ENCODE measurements at places on chromosomes 1 and 21.

DNA sequence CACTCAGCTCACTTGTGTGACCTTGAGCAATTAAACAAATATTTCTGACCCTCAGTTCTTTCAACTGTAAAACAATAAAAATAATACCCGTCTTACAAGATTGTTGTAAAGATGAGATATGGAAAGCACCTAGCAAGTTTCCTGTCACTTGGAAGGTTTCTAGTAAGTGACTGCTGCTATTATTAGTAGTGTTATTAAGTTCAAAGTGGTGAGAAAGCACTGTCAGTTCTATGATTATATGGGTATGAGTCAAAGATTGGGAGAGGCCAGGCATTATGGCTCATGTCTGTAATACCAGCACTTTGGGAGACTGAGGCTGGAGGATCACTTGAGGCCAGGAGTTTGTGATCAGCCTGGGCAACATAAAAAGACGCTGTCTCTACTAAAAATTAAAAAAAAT is 145.4 kb downstream of the C1orf21 start:
- no peak for DNase-seq

DNA sequence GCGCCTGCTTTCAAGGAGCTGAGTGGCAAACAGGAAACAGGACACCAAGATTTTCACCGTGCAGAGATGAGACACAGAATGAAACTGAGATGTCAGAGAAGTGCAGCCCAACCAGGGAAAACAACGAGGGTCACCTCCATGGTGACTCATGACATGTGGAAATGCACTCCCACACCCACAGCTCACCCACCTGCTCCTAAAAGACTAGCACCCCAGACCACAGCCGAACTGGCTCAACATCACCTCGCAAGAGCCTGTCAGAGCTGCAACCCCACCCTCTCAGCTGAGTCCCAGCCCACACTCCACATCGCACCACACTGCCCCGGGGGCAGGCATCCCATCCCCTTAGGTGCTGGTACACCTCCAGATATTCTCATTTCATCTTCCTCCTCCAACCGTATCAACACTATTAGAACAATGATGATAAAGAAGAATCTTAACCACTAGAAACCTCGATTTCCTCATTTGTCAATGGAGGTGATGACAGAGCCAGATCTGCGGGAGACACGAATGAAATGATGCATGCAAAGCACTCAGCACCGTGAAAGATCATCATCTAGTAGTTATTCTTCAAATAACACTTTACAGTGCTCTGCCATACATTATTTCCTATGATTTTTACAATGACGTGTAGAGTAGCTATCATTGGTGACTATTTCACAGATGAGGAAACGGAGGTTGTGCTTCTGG is 103.2 kb downstream of the DMRTB1 start:
- no peak for DNase-seq

GRCh38 chr1:155205969-155206593 is 1.6 kb downstream of the THBS3 start:
- no peak for DNase-seq

- DNase-seq, result no peak
These were observed 501.8 kb upstream of the ZRANB2 start for GRCh38 chr1:71582673-71583072.

GRCh38 chr1:119079881-119080280 is 60.6 kb downstream of the WARS2 start:
- no peak for DNase-seq

DNA sequence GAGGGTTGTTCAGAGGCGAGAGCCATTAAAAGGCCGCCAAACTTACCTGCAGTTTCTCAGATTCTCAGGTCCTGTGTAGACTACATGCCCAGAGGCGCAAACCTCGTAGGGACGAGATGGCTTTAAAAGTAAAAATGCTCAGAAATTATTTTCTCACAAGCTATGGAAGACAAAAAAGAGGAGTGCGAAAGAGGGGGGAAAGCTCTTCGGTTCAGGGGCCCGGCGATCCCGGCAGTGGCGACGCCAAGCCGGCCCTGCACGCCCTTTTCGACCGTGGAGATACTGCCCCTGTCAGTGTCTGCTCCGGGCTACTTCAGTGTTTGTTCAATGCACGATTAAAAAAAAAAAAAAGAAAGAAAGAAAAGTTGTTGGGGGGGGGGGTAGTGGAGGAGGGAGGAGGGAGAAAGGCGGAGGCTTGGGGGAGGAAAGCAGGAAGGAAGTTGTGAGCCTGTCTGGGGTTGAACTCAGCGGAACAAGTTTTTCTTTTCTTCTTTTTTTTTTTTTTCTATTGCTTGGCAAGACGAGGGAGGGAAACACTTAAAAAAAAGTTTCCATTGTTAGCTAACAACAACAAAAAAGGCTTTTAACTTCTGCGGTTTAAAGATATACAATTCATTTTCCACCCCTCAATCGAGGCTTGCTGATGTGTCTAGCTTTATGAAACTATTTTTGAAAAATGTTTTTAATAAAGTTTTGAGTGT is at the start of gene ITPKB:
Gene ITPKB, minus strand, starts transcription at position 288 of the 701 bp plus-strand sequence. CDS start 1,824 bp downstream, outside the sequence.
- no peak for DNase-seq

DNA sequence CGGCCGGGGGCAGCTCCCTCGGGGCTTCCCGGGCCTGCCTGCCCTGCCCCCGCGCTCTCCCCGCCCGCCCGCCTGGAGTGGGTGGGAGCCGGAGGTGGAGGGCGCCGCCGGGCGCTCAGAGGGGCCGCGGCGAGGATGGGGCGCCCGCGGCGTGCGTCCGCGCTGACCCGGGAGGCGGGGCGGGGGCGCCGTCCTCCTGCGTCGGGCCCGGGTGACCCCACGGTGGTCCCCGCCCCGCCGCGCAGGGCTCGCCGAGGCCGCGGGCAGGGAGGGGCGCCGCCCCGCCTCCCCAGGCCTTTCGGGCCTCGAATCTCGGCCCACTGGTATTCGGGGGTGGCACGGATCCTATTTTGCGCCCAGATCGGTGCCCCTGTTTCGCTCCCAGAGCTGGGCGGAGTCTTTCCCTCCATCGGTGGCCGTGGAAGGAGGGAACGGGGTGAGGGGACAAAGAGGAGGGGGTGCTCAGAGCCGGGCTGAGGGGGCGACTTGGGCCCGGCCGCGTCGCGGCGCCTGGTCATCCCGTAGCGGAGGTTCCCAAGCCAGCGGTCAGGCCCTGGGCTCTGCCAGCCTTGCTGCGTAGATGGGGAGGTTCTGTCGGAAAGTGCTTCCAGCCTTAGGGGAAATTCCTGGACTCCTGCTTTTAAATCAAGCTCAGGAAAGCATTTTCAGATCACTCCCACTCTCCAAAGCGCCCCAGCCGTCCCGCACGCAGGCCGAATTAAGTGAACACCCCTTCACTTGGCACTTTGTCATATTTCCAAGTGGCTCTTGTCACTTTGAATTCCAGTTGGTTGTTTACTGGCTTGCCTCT is 545 bp downstream of the PATJ start:
- no peak for DNase-seq

DNA sequence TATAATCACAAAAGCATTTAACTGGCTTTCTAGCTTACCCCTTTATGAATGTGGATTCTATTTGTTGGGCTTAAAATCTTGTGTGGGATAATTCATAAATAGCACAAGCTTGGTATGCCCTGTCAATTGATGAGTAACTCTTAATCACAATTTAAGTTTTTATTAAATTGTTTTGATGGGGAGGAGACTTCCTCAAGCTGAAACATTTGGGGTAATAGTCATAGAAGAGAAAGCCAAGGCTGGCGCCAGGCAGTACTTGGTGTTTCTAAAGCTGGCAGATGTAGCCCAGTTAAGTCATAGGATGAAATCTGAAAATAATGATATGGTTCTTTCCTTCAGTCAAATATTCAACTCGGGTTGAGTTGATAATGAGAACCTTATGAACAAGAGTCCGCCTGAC is 167.2 kb downstream of the FMN2 start:
- DNase-seq, result no peak

DNA sequence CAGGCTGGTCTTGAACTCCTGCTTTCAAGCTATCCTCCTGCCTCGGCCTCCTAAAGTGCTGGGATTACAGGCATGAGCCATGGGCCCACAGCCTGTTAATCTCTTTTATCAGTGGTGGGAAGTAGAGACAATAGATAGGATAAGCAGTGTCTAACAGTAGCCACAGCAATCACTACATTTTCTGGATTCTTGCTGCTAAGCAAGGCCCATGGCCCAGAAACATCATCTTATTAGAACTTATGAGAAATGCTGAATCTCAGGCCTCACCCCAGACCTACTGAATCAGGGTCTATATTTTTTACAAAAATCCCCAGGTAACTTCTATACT is 29.7 kb downstream of the IGFN1 start:
- DNase-seq, result no peak

GRCh38 chr21:44901391-44902074 is 19.2 kb downstream of the ITGB2 start:
- DNase-seq, result no peak

- no peak for DNase-seq
These were observed 479.4 kb downstream of the KCNT2 start for GRCh38 chr1:196128835-196129234.

- peak; percentile 27 for DNase-seq
These were observed 1.1 kb downstream of the CRCT1 start for GRCh38 chr1:152515434-152515783.

GRCh38 chr1:52842643-52843310 is at the start of gene ZYG11A:
TSS of gene ZYG11A (plus strand) at chr1:52842760. CDS start at chr1:52842884, 124 bp downstream.
- DNase-seq, result peak; percentile 87

DNA sequence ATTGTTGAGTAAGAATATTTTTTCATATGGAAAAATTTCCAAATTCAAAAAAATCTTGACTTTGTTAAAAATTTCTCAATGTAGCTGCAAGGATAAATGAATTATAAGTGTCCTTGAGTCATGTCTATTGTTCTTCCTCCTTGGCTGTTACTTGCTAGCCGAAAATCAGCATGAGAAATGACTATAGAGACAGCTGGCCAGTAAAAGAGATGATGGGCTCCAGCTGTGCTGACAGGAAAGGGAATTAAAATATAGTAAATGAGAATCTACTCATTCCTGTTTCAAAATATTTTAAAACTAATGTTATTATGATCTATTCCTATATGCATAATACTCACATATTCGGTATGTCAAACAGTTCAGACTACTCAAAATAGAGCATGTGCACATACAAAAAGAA is 1292.6 kb downstream of the BRINP3 start:
- no peak for DNase-seq

DNA sequence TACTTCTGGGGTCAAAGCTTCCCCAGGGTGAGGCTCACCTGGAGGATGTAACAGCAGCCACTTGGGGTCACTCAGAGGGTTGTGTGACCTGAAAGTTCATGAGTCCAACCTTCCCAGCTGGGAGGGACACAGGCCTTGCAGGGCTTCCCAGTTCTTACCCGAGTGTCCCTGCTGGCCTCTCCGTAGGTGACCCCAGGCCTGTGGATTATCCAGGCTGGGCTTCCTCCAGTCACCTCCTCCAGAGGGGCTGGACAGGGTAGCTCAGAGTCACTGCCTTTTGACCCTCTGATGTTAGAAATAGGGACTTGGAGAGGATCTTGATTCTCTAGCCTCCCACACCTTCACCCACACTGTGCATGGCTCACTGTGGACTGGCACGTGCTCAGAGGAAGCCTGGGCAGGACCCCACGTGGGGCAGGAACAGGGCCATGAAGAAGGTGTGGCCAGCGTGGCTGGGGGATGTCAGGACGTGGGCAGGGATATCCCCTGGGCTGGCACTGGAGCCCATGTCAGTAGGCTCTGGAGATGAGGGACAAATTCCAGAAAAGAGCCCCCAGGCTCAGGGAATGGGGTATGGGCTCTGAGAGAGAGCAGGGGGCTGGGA is 131.8 kb downstream of the ACTL8 start:
- DNase-seq, result no peak

DNA sequence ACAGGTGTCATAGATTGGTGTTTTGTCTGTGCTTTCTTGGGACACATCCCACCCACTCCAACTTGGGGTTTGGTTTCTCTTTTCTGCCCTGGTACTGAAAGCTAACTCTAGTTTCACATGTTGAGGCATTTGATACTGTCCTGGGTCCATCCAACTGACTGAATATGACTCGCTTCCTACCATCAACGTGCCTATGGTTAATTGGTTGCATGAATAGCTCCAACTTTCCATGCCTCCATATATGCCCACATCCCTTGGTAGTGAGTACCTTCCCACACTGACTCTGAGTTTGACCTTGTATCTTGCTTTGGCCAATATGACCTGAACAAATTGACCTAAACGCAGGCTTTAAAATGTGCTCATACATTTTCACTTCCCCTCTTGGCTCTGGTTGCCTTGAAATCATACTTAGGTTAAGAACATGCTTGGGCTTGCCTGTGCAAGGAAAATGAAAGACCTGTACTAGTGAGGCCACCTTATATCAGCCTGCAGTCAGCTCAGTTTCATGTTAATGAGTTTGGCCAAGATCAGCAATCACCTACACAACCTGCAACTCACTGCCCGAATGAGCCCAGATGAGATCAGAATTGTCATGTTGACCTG is 81.0 kb upstream of the KCNK2 start:
- no peak for DNase-seq

DNA sequence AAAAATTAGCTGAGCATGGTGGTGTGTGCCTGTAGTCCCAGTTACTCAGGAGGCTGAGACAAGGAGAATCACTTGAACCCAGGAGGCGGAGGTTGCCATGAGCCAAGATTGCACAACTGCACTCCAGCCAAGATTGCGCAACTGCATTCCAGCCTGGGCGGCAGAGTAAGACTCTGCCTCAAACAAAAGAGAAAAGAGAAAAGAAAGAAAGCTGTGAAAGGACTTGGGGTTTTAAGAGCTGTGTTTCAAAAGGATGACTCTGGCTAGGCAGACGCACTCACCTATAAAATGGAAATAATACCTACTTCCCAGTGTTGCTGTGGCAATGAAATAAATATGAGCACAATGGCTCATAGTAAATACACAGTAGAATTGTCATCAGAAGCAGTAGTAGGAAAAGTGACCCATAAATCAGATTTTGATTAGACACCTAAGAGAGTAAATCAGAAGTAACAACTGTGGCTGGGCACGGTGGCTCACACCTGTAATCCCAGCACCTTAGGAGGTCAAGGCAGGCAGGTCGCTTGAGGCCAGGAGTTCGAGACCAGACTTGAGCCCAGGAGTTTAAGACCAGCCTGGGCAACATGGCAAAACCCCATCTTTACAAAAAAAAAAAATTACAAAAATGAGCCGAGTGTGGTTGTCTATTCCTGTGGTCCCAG is 45.9 kb upstream of the PUM1 start:
- DNase-seq, result peak; percentile 81

DNA sequence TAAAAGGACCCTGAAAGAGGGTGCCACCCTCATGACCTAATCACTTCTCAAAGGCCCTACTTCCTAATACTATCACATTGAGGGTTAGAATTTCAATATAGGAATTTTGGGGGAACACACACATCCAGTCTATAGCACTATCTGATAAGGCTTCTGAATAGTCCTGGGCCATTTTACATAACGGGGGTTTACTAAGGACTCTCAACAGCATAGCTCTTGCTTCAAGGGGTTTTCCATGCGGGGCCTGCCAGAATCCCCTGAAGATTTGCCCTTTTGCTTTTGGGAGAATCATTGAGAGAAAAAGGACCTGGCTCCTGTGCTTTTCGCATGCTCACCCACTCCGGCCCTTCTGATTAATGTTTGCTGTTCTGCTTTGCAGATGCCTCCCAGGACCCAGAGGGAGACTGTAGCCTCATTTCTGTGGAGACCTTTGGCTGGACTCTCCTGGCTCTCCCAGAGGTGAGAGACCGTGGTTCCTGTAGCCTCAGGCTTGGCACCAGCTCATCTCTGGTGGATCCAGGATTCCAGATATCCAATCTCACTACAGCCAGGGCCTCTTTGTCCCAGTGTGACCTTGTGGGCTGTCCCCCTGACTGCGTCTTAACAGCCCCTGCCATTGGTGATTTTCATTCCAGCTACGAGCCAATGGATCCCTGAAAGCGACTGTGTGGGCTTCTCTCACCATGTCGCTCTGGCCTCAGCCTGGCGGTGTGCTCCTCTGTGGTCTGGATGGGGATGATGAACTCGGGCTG is 72.6 kb downstream of the DDR2 start:
- no peak for DNase-seq

GRCh38 chr21:43352568-43353281 is 74.2 kb downstream of the SIK1 start:
- DNase-seq, result no peak
